ENCODE measurements at places on chromosomes 16 and 17.

GRCh38 chr17:77778636-77779489, 179.6 kb upstream of the TNRC6C start:
- DNase-seq: no peak

- no peak for DNase-seq
These were observed 435.1 kb upstream of the GOT2 start for GRCh38 chr16:59169168-59169567.

DNA sequence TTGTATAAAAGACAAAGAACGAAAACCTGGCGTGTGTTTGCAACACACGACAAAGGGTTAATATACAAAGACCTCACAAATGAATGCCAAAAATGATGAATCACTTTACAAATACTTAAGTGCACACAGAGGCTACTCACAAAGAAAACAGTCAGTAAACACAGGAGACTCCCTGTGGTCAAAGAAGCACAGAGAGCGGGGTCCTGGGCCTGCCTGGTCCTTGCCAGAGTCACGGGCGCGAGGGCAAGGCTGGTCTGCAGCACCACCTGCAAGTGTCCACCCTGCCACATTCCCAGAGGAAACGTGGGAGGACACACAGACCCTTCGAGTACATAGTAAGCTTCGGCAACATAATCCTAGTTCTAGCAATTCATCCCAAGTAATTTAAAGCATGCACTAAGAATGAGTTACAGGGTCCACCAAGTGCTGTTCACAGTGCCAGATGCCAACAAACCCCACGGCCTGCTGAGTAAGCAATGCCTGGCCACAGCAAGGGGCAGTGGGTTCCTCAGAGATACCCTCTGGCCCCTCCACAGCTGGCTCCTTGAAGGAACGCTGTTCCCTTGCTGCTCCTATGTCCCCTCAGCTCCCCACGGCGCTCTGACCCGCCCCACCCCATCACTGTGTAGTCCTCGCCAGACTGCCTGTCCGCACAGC, 24.6 kb upstream of the FAAP100 start:
- DNase-seq: no peak

- DNase-seq: no peak
These were observed at the start of gene HAP1 for GRCh38 chr17:41734139-41734948. TSS of gene HAP1 (minus strand) at chr17:41734643. CDS start at chr17:41734634, 9 bp downstream.

DNA sequence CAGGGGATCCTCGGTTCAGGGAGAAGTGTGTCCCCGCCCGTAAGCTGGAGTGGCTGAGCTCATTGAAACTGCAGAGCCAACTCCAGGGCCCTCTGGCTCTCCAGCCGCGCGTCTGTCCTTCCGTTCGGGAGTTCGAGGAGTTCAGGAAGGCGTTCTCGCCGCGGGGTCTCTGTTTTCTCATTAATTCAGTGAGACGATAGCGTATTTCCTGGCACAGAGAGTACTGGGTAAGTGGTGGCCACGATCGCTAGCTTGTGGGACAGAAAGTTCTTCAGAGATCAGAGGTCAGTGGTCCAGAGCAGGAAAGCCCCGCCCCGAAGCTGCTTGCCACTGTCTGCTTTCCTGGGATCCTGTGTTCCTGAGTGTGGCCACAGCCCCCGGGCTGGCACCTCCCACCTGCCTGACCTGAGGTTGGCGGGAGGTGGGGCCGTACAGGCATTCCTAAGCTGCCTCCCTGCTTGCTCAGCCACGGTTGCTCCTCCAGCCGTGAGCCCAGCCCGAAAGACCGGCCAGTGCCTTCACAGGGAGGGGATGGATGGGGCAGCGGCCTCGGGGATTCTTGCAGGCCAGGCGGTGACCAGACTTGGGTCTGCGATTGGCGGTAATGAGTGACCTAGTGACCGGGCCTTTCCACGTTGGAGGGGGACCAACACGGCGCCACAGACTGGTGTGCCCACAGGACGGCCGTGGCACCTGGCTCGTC, 8.9 kb downstream of the BAIAP2 start:
- no peak for DNase-seq

DNA sequence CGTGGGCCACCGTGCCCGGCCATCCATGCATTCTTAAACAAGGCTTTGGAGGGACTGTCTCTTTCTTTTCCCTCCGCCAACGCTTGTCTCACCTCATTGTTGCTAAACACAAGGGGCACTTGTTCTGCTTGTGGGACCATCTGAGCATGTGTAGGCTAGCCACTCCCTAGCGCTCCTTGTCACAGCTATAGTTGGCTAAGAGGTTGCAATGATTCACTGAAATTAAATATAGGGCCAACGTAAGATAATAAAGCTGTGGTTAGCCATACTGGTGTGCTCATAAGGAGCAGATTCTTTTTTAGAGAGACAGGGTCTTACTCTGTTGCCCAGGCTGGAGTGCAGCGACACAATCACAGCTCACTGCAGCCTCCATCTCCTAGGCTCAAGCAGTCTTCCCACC, 41.2 kb downstream of the KIAA0513 start:
- no peak for DNase-seq

DNA sequence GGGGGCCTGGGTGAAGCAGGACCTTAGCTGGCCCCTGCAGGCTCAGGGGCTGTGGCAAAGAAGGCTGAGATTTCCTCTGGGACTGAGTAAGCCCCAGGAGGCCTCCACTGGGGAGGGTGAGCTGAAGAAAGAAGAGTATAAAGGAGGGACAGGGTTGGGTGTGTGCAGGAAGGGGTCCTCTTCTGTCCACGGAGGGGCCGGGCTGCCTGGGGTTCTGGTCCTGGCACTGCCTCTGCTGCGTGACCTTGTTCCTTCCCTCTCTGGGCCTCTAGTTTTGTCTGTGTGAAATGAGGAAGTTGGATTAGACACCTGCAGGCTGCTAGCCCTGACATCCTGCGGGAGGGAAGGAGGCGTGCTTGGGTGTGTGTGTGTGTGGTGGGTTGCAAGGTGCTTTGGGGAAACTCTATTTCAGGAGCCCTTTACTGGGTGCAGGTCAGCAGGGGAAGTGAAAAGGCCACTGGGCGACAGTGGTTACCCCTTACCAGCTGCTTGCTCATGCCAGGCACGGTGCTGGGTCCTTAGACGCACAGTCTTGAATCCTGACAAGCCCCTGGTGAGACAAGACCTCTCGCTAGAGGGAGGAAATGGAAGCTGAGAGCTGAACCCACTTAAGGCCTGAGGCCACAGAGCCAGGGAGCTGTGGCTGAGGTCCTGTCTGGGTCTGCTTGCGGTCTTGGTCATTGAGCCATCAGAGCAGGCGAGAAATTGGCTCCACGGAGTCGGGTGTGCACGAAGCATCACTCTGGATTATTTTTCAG, 60.7 kb downstream of the OR1D5 start:
- DNase-seq: no peak

DNA sequence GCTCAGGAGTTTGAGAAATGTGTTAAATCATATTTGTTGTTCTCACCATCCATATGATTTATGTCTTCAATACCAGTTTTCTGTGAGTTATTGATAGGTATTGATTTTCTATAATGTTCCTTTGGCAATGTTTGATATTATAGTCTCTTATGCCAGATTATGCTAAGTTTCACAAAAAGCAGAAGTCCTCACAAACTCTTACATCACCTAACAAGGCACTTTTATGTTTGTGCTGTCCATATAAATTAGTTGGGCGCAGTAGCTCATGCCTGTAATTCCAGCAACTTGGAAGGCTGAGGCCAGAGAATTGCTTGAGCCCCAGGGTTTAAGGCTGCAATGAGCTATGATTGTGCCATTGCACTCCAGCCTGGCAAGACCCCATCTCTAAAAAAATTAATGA, 12.6 kb upstream of the UQCRC2 start:
- DNase-seq: no peak

DNA sequence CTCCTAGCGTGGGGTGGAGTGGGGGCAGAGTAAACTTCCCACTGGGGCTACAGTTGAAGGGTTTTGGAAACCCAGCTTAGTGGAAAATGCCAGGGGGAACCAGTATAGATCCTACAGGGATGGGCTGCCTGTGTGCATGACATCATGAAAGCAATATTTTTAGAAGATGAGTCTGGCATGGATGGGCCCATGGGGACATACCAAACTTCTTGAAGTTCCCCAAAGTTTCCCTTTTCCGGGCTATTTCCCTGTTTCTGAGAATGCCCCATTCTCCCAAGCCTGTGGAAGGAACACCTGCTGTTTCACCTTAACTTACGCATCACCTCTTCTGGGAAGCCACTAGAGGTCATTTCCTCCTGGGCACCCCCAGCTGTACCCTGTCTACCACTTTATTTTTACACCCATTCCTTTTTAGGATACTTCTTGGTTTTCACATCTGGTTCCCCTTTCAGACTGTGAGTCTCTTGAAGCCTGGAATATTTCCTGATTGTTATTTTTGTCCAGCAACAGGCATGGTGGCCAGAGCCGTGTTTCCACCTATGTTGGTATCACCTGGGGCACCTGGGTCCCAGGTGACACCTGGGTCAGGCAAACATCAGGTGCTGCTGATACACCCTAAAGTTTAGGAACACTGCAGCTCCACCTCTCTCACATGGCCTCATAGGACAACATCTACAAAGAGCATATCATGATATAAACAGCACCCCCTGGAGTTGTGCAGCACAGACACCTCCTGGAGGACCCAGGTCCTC, 9.8 kb downstream of the SOCS3 start:
- DNase-seq: no peak

GRCh38 chr16:87212026-87212425, 105.2 kb downstream of the C16orf95 start:
- DNase-seq: no peak

GRCh38 chr17:77205396-77206125, 64.8 kb downstream of the SEC14L1 start:
- DNase-seq: no peak

DNA sequence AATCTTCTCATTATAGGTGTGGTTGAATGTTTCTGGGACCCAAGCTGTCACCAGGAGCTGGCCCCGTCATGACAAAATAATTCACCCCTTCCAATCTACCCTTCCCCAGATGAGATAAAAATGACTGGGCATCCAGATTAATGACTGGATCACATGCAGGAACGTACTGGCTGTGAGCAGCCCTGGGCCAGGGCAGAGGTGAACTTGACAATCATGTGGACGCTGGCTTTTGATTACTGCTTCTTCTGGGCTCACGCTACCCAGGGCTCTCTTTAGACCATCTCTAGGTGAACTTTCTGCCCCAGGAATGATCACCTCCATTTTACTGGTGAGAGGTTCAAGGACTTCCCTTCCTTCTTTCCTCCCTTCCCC, 18.3 kb downstream of the CBX4 start:
- DNase-seq: no peak

DNA sequence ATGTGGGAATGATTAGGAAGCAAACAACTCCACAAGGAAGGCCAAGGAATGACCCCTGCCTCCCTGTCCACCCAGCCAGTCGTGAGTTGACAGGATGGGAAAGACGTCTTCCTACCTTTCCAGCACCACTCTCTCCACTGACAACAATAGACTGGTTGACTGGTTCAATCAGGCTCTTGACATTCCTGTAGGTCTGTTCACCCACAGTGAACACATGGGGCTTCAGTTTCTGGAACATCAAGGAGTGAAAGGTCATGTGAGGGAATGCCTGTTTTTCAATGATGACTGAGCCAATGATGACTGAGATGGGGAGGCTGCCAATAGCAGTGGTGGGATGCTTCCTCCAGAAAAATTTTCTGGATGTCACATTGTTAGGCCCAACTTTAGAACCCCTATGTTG, 9.6 kb downstream of the MYO19 start:
- no peak for DNase-seq

DNA sequence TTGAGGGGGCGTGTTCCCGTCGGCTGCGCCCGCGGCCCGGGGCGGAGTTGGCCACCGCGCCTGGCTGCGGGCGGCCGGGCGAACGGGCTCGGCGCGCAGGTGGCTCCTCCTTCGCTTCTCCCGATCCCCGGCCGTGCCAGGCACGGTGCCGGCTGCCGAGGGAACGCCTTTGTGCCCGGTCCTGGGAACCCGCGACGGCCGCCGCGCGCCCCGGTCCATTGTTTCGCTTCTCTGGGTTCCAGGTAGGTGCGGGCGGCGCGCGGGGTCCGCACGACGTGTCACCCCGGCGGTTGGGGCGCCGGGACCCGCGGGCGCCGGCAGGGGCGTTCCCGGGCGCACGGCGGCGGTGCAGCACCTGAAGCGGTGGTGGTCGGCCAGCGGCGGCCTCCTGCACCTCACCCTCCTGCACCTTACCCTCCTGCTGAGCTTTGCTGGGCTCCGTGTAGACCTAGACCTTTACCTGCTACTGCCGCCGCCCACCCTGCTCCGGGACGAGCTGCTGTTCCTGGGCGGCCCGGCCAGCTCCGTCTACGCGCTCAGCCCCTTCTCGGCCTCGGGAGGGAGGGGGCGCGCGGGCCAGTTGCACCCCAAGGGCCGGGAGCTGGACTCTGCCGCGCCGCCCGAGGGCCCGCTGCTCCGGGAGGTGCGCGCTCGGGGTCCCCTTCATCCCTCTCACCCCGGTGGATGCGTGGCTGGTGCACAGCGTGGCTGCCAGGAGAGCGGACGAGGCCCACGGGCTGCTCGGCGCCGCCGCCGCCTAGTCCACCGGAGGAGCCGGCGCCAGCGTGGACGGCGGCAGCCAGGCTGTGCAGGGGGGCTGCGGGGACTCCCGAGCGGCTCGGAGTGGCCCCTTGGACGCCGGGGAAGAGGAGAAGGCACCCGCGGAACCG, 99.9 kb downstream of the EFCAB13 start:
- no peak for DNase-seq

GRCh38 chr16:23290189-23291062, 11.7 kb upstream of the SCNN1B start:
- no peak for DNase-seq

DNA sequence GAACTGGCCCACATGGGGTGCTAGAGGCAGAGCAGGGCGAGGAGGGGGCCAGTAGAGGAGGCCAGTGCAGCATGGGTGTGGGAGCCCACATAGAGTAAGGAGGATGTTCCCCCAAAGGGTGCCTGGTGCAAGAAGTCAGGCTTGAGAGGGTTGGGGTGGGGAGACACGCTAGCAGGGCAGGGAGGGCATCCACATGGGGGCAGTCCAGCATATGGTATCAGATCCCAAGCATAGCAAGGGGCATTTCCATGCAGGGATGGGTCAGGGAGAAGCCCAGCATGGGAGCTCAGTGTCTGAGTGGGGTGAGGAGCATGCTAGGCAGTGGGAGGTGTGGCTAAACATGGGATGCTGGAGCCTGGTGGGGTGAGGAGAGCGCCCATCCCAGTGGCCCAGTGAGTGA, 213.7 kb downstream of the COPRS start:
- DNase-seq: no peak

DNA sequence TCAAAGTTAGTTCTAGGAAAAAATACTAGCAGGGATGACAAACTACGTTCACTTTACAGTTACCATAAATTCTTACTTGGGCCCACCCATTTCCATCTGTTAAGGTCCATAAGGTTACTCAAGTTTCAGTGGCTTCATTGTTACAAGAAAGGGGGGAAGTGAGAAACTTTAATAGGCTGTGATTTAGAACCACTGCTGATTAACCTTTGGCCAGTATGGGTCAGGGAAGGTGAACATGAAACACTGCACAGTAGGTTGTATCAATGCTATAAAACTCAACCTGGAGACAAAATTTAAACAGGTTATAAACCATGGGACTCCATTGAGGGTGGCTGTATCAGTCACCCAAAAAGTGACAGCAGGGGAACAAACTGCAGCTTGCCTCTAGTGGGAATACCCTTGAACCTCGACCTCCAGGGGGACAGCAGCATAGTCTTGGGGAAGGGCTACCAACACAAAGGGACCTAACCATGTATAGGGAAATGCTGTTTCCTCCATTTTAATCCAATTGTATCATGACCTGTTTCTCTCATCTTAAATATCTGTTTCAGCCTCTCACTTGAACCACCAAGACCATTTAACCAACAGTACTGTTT, 10.4 kb downstream of the PTRH2 start:
- no peak for DNase-seq
